ENCODE measurements at places on chromosomes 4 and X. TPM values are rescaled to one million over a fixed set of nuclear protein-coding genes. Genes with fewer than 3 reads are reported as not detected.

Gene GPC4
- not detected for total RNA-seq

Gene TLR10
- 0.29 TPM for total RNA-seq

DNA sequence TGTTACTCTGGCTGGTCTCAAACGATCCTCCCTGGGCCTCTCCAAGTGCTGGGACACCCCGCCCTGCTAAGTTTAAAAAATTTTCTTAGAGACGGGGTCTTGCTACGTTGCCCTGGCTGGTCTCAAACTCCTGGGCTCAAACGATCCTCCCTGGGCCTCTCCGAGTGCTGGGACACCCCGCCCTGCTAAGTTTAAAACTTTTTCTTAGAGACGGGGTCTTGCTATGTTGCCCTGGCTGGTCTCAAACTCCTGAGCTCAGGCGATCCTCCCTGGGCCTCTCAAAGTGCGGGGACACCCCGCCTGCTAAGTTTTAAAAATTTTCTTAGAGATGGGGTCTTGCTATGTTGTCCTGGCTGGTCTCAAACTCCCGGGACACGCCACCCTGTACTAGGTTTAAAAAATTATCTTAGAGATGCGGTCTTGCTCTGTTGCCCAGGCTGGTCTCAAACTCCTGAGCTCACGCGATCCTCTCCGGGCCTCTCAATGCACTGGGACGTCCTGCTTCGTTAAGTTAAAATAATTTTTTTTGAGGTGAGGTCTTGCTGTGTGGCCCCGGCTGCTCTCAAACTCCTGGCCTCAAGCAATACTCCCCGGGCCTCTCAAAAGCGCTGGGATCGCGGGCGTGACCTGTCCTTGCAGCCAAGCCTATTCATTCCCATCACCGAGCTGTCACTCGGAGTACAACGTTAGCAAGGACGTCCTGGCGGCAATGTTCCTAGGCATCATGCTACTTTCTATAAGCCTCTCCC is 1.1 kb downstream of the SLC25A6 start:
- H3K4me3 ChIP-seq, result peak overlapping the region; percentile 98
- H3K36me3 ChIP-seq, result peaks cover 70% of the 10 kb centered on the region
- H3K27ac ChIP-seq, result peak overlapping the region; percentile 97
- no peak for DNase-seq
- H3K4me1 ChIP-seq, result peaks cover 36% of the 10 kb centered on the region
- H3K27me3 ChIP-seq, result no peaks in the 10 kb centered on the region

GRCh38 chrX:31355206-31355955 is 283.5 kb upstream of the FTHL17 start:
- no peak for DNase-seq
- no peaks in the 10 kb centered on the region for H3K4me1 ChIP-seq
- H3K27ac ChIP-seq, result no peak overlapping the region
- no peaks in the 10 kb centered on the region for H3K27me3 ChIP-seq
- H3K4me3 ChIP-seq, result no peak overlapping the region

- no peak for DNase-seq
- H3K27ac ChIP-seq, result no peak overlapping the region
- no peak overlapping the region for H3K4me3 ChIP-seq
- peaks cover 4% of the 10 kb centered on the region for H3K27me3 ChIP-seq
- H3K4me1 ChIP-seq, result no peaks in the 10 kb centered on the region
- no peaks in the 10 kb centered on the region for H3K36me3 ChIP-seq
Measured at GRCh38 chr4:71209161-71209560, 129.7 kb upstream of the SLC4A4 start.

DNA sequence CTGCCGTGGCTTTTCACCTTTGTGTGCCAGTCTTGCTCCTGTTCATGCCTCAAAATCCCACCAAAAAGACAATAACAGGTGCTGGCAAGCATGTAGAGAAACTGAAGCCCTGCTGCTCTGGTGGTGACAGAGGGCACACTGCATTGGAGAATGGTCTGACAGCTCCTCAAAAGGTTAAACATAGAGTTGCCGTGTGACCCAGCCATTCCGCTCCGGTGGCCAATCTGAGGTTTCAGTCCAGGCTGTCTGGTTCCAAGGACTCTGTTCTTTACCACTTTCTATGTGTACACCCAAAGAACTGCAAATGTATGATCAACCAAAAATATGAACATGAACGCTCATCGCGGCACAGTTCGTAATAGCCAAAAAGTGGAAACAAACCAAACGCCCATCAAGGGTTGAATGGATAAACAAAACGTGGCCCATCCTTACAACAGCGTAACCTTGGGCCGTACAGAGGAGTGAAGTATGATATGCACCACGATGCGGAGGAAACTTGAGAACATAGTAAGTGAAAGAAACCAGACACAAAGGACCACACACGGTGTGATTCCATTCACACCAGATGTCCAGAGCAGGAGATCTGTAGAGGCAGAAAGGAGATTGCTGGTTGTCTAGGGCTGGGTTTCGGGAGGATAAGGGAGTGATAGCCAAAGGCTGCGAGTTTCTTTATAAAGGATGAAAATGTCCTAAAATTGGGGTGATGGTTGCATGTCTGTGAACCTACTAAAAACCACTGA is 33.6 kb upstream of the WFS1 start:
- no peaks in the 10 kb centered on the region for H3K36me3 ChIP-seq
- H3K27ac ChIP-seq, result no peak overlapping the region
- H3K4me3 ChIP-seq, result no peak overlapping the region
- no peak for DNase-seq
- no peaks in the 10 kb centered on the region for H3K27me3 ChIP-seq

DNA sequence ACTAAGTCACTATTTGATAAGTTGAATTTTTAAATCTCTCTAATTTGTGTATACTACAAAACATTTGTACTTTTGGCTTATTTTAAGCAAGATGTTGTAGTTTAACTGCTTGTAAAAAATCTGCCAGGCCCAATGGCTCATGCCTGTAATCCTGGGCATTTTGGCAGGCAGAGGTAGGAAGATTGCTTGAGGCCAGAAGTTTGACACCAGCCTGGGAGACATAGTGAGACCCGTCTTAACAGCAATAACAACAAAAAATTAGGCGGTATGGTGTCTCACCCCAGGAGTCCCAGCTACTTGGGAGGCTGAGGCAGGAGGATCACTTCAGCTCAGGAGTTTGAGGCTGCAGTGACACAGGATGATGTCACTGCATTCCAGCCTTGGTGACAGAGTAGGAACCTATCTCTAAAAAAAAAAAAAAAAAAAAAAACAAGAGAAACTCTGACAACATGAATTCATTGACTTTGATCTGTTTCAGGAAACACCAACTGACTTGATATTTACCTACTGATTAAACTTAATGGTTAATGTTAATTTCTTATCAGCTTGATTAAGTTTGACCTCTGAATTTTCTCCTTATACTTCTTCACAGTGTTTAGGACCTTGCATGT is 8.9 kb downstream of the FHIP1A start:
- no peak overlapping the region for H3K4me3 ChIP-seq
- H3K27ac ChIP-seq, result no peak overlapping the region
- H3K27me3 ChIP-seq, result peaks cover 15% of the 10 kb centered on the region
- DNase-seq, result no peak
- H3K4me1 ChIP-seq, result no peaks in the 10 kb centered on the region

GRCh38 chrX:120260369-120260768 is 9.8 kb downstream of the ZBTB33 start:
- DNase-seq, result no peak
- no peak overlapping the region for H3K4me3 ChIP-seq
- H3K36me3 ChIP-seq, result peaks cover 5% of the 10 kb centered on the region
- no peak overlapping the region for H3K27ac ChIP-seq
- H3K27me3 ChIP-seq, result no peaks in the 10 kb centered on the region

Gene PAGE1
- not detected for total RNA-seq

DNA sequence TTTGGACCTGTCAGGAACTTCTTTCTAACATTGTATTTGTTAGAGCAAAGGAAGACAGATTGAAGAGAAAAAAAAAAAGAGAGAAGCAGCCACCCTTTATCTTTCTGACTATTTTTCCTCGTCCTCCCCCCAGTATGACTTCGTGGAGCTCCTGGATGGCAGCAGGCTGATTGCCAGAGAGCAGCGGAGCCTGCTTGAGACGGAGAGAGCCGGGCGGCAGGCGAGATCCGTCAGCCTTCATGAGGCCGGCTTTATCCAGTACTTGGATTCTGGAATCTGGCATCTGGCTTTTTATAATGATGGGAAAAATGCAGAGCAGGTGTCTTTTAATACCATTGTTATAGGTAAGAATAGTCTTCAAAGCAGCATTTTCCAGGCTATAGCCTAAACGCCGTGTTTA is 237.7 kb downstream of the DCTD start:
- DNase-seq, result no peak
- H3K27ac ChIP-seq, result no peak overlapping the region
- no peaks in the 10 kb centered on the region for H3K36me3 ChIP-seq
- H3K27me3 ChIP-seq, result peaks cover 17% of the 10 kb centered on the region
- H3K4me1 ChIP-seq, result no peaks in the 10 kb centered on the region

Gene COL25A1
- total RNA-seq, result 0.36 TPM

DNA sequence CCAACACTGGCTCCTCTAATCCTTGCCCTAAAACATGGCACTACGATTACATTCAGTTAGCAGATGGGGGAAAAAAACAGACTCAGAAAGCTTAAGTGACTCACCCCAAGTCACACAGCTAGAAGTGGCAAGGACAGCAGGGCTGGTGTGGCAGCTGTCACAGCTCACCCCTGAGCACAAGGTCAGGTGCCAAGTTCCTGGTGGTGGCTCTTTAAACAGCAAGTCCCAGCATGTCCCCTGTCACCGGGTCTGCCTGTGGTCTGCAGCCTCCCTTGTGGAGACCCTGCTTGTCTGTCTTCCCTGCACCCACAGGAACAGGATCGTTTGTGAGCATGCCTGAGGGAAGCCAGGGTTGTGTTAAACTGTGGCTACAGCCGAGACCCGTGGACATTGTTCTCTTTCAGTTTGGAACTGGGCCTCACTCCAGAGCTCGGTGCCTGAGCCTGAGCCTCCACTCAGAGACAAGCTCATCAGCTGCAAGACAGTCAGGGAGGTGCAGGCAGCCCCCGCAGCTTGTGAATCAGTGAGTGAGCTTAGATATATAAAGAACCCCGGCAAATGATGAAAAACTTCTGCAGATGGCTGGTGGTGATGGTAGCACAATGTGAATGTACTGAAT is 260.8 kb downstream of the BCOR start:
- H3K4me1 ChIP-seq, result no peaks in the 10 kb centered on the region
- DNase-seq, result no peak
- no peak overlapping the region for H3K27ac ChIP-seq
- H3K27me3 ChIP-seq, result no peaks in the 10 kb centered on the region
- no peak overlapping the region for H3K4me3 ChIP-seq
- no peaks in the 10 kb centered on the region for H3K36me3 ChIP-seq

GRCh38 chr4:78923464-78924312 is 15.6 kb downstream of the PAQR3 start:
- H3K36me3 ChIP-seq, result peaks cover 6% of the 10 kb centered on the region
- H3K27ac ChIP-seq, result no peak overlapping the region
- peaks cover 3% of the 10 kb centered on the region for H3K4me1 ChIP-seq
- H3K4me3 ChIP-seq, result no peak overlapping the region
- no peak for DNase-seq

Gene WDR17
- total RNA-seq, result 2.7 TPM

DNA sequence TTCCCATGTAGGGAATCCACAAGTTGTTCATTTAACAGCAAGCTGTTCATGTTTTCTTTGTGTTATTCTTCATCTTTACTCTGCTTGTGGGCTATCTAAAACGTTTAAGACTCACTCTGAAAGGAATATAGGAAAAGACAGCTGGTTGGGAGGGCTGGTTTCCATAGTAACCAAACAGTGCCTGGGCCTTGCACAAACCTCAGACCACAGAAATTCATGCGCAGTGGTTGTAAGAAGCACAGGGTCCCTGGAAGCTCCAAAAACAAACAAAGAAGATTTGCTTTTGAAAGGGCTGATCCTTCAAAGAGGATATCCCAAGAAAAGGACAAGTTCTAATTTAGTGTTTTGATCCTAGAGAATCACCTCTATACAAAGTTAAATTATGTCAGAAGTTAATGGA is 7.8 kb downstream of the SERTM2 start:
- H3K27ac ChIP-seq, result no peak overlapping the region
- no peaks in the 10 kb centered on the region for H3K27me3 ChIP-seq
- H3K4me3 ChIP-seq, result no peak overlapping the region

DNA sequence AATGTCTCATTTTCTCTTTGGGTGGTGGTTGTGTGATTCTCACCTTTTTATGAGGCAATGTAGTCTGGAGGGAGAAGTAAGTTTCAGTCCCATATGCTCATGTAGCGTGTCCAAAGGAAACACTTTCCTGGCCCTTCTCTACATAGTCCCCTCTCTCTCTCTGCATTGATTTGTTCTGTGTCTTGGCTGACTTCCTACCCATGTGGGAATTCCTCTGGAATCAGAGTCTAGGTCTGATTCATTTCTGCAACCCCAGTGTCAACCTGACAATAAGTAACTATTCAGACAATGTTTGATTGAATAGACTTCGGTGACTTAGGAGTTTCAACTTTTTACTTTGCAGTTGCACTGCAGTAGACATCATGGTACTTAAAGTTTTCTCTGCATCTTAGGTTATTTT is 2.7 kb upstream of the ALAS2 start:
- H3K36me3 ChIP-seq, result no peaks in the 10 kb centered on the region
- no peaks in the 10 kb centered on the region for H3K4me1 ChIP-seq
- DNase-seq, result no peak
- H3K27ac ChIP-seq, result no peak overlapping the region
- no peak overlapping the region for H3K4me3 ChIP-seq

- no peak overlapping the region for H3K4me3 ChIP-seq
- no peaks in the 10 kb centered on the region for H3K27me3 ChIP-seq
- H3K36me3 ChIP-seq, result peaks cover 8% of the 10 kb centered on the region
- no peak for DNase-seq
Measured at GRCh38 chrX:123899701-123900100, 39.8 kb downstream of the XIAP start.

Gene LAMP2
- total RNA-seq, result 30.3 TPM

Gene CENPVL1
- total RNA-seq, result not detected

Gene OTC
- not detected for total RNA-seq

- no peak overlapping the region for H3K4me3 ChIP-seq
- DNase-seq, result no peak
- H3K36me3 ChIP-seq, result no peaks in the 10 kb centered on the region
- no peak overlapping the region for H3K27ac ChIP-seq
- H3K27me3 ChIP-seq, result no peaks in the 10 kb centered on the region
- no peaks in the 10 kb centered on the region for H3K4me1 ChIP-seq
Measured at GRCh38 chr4:106569146-106570031, 200.8 kb upstream of the GIMD1 start.

Gene HMGN5
- 3.8 TPM for total RNA-seq

GRCh38 chr4:153955327-153955726 is 166.4 kb upstream of the SFRP2 start:
- H3K36me3 ChIP-seq, result peaks cover 4% of the 10 kb centered on the region
- peaks cover 8% of the 10 kb centered on the region for H3K4me1 ChIP-seq

Gene CPZ
- not detected for total RNA-seq

GRCh38 chr4:147367891-147368290 is 113.0 kb upstream of the EDNRA start:
- no peak for DNase-seq

Gene MAGEE2
- not detected for total RNA-seq

GRCh38 chr4:3013839-3014350 is 50.5 kb downstream of the GRK4 start:
- no peak for DNase-seq
- no peak overlapping the region for H3K27ac ChIP-seq
- H3K4me3 ChIP-seq, result no peak overlapping the region

Measured in activated naive CD8-positive, alpha-beta T cell treated with anti-CD3 and anti-CD28 coated beads for 36 hours (primary cell).